Mesothelial cell of epicardium (in vitro differentiated cells): ENCODE measurements at places on chromosomes 11 and 22.

GRCh38 chr22:17581631-17582030 lies 18.3 kb downstream of the SLC25A18 start:
- no peak for DNase-seq

GRCh38 chr22:24571266-24571665 lies 15.5 kb downstream of the SNRPD3 start:
- no peak for DNase-seq

DNA sequence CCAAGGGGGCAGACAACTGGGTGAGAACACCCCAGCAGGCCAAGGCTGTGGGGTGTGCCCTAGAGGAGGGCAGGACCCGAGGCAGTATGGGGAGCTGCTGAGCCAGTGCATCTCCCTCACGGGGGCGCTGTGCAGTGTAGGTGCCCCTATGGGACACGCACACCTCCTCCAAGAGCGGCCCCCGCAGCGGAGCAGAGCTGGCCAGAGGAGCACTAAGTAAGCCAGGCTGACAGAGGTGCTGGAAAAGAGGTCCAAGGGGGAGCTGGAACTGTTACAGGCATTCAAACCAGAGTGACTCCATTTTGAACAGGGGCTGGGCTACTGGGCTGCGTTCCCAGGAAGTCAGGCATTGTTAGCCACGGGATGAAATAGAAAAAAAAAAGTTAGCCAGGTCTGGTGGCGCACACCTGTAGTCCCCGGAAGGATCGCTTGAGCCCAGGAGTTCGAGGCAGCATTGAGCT lies 41.8 kb downstream of the TST start:
- peak; percentile 55 for DNase-seq

DNA sequence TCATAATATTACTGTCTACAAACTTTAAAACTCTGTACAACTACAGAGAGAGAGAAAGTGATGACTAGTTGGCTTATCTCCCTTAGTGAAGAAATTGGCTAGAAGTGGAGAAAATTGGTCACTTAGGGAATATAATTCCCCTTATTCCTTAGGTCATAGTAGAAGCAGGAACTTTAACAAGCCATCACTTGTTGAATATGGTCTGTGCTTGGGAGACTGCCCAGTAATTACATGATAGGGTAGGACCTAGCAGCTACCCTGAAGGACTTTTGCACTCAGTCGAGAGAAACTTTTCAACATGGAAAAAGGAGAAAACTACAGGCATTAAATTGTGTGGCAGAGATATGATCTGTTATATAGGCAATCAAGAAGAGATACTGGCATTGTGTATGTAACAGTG lies 576.5 kb upstream of the CCDC90B start:
- DNase-seq: no peak

GRCh38 chr22:16838073-16838472 lies 12.9 kb upstream of the XKR3 start:
- DNase-seq: no peak

DNA sequence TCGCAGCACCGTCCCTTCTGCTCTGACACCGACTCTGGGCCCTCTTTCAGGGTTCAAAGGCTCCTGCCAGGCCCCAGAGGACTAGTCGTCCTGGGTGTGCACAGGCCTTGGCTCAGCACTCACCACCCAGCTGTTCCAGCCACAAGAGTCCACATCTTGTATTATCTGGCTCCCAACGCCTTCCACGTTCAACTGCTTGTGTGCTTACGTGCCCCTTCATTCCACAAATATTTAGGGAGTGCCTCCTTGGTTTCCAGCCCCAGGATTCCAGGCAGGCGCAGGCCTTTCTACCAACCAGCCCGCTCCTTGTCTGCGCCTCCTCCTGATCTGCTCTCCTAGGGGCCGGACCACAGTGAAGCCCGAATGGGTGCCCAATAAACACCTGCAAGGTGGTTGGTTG lies 70.9 kb downstream of the SCUBE1 start:
- no peak for DNase-seq

- DNase-seq: no peak
Observed at GRCh38 chr11:108873941-108874340, 209.1 kb downstream of the DDX10 start.

- DNase-seq: no peak
Observed at GRCh38 chr11:9219572-9219971, 45.6 kb downstream of the DENND5A start.

GRCh38 chr11:128716661-128717210 lies 22.9 kb downstream of the FLI1 start:
- DNase-seq: no peak

GRCh38 chr11:66479394-66480116 lies 679 bp upstream of the DPP3 start:
- DNase-seq: no peak

GRCh38 chr11:113384551-113384950 lies 3.0 kb upstream of the ANKK1 start:
- DNase-seq: no peak

- DNase-seq: no peak
Observed at GRCh38 chr11:21396342-21397008, 727.1 kb downstream of the NELL1 start.

DNA sequence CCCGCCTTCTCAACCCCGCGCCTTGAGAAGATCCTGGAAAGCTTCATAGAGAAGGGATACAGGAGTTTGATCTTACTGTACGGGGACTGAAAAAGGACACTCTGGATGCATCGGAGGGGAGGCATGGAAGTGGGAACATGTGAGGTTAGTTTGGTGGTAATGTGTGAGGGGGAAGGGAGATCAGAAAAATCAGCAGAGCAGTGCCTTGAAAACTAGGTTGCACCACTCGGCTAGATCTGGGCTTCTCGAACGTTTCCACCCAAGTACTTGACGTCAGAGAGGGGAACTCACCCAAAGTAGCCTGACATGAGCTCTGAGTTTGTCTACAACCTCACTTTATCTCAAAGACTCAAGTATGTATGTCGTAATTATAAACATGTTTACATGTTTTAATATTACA lies 14.5 kb downstream of the USP35 start:
- DNase-seq: no peak
